DMS79 treated with DMSO at 0.1 percent for 48 hours (cell line): ENCODE measurements at places on chromosomes 4 and X.
A peak's percentile ranks its signal among the peaks of the same experiment; 100 is the strongest.

DNA sequence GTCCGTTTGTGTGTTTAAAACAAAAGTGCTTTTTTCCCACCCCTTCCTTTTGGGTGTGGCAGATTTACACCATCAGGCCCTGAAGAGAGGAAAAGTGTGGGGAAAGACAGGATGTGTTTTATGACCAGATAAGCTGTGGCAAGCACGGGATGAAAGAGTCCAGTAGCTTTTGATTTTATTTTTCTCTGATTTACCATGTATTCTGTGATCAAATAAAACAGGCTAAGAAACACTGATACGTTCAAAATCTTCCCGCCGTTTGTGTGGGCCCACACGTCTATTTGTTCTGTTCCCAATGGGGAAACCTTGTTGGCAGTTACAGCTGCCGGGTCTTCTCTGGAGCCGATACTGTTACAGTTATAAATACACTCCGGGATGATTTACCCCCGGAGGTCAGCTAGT lies 10.8 kb downstream of the LRP2BP start:
- no peak for DNase-seq

DNA sequence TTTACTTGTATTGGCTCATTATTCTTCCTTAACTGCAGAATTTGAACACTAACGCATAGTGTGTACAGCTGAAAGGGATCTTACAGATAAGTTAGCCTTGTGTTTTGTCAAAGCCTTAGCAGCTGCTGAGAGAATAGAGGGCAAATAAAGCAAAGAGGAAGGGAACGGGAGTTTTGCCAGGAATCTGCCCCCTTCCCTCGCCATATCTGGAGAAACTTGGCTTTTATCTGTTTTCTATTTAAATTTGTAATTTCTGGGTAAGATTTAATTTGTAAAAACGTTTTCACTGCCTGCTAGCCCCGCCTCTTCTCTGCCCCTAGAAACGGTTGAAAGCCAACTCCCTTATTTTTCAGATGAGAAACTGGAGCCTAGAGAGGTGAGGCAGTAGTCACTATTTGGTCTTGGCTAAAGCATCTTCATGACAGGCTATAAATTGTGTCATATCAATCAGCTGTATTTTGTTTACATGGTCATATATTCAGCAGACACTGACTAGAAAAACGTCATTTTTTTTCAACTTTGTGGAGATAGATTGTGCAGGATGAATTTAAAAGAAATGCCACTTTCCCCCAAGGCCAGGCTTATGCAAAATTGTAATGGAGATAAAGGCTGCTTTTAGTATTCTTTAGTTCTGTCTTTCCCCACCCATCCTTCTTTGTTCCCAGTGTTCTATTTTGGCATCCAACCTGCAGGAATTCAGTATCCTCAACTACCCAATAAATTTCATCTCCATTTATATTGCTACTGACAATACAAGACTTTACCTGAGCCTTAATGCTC lies 319.4 kb downstream of the SH2D1A start:
- no peak for DNase-seq

DNA sequence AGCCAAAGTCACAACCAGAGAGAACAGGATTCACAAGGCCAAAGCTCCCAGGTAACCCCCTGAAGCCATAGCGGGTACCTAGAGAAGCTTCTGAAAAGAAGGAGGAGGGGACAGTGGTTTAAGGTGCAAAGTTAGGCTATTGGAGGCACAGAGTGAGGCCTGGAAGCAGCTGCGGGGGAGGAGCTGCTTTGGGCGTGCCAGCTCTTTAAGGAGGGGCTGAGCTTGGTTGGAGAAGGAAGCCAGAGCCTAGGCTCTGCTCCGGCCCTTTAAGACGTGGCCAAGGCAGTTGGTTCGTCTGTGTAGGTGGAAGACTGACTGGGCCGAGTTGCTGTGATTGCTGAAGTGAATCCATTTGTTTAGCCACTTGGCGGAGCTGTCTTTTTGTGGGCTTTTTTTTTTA lies 1.5 kb downstream of the KLF8 start:
- DNase-seq: peak; percentile 48

- no peak for DNase-seq
Observed at GRCh38 chr4:145047151-145047550, 50.8 kb downstream of the ANAPC10 start.

DNA sequence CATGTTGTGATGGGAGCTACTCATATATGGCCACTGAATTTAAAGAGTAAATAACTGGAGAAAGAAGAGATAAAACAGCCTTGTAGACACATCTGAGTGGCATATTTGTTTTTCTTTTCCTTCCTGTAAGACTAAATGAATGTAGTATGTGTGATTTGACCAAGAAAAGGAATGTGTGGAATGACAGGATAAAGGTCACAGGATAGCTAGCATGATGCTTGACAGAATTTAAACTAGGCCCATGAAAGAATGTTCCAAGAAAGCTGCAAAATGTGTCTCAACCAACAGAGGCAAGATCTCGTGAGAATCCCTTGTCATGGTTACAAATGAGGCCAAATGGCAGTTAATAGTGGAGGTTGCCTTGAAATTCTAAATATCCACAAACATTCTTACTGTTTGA lies 137.0 kb downstream of the KCNIP4 start:
- no peak for DNase-seq

DNA sequence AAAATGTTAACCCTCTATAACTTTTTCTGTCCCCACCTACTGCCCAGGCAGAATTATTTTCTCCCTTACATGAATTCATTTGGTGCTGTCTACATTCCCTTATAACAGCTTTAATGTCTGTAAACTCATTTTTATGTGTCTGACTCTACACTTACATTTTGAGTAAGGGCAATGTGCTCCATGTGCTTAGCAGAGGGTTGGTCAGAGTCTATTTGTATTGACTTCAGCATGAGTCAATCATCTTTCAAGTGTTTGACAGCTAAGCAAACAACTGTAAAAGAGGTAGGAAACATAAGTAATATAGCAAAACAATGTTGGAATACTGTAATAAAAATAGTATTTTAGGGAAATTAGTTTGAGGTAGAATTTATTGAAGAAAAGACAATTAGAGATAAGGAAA lies 6.3 kb downstream of the IL15 start:
- DNase-seq: no peak

GRCh38 chr4:4470208-4470607 lies 71.6 kb downstream of the STX18 start:
- DNase-seq: no peak

GRCh38 chrX:151776936-151777335 lies 42.4 kb downstream of the CNGA2 start:
- no peak for DNase-seq

GRCh38 chrX:18733287-18733686 lies 25.8 kb downstream of the PPEF1 start:
- no peak for DNase-seq

GRCh38 chr4:123856689-123857545 lies 460.3 kb downstream of the SPRY1 start:
- DNase-seq: no peak

GRCh38 chr4:134567461-134567860 lies 365.9 kb upstream of the PABPC4L start:
- DNase-seq: no peak

DNA sequence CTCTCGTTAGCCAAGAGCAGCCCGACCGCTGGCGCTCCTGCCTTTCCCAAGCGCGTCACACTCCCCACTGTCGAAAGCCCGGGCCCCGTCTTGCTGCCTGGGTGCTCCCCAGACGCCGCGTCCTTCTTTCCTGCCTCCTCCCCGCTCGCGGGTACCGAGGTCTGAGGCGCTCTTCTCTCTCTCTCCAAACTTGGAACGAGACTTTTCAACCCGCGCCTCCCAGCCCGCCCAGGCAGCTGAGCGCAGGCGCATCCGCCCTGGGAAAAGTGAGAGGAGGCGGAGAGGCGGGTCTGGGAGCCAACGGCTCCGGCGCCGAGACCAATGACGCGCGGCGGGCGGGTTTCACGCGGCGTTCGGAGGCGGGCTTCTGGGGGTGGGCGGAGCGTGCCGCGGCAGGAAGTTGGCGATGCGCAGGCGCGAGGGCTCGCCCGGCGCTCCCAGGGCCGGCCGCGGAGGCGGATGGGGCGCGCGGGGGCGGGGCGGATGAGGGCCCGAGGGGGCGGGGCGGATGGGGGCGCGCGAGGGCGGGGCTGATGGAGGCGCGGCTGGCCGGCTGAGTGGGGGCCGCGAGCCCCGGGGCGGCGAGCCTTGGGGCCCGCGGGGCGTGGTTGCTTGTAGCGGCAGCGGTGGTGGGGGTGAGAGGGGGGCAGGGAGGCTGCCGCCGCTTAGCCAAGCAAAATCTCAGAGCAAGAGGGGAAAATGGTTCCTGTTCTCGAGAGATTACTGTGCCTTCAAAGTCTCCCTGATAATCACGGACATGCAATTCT lies at the start of gene RBBP7:
RBBP7 (minus strand) TSS at position 268 of the 767 bp plus-strand sequence. CDS start 309 bp downstream, outside the sequence.
- DNase-seq: peak; percentile 44

DNA sequence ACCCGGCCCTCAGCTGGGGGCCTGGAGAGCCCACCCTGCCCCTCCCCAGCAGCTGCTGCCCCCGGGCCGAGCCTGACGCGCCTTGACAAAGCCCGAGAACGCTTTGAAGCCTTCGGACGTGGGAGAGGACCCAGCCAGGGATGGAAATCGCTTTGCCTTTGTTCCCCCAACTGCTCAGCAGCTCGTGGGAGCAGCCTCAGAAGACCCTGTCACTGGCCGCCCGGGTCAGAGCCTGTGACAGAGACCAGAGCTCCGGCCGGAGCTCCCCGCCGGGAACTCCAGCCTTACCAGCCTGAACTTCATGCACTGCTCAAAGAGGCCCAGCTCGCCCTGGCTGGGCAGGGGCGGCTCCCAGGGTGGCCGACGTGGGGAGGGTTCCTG lies 2.6 kb upstream of the SLC6A8 start:
- no peak for DNase-seq

DNA sequence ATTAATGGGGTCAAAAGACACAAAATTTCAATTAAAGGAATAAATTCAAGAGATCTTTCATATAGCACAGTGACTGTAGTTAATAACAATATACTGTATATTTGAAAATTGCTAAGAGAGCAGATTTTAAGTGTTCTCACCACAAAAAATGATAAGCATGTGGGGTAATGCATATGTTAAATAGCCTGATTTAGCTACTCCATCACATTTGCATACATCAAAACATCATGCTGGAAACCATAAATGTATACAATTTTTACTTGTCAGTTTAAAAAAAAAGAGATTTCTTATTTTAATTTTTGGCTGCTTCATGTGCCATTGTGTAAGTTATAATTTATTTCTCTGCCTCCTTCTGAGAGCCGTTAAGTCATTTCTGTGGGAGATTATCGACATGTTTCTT lies 65.9 kb downstream of the FAM184B start:
- no peak for DNase-seq

DNA sequence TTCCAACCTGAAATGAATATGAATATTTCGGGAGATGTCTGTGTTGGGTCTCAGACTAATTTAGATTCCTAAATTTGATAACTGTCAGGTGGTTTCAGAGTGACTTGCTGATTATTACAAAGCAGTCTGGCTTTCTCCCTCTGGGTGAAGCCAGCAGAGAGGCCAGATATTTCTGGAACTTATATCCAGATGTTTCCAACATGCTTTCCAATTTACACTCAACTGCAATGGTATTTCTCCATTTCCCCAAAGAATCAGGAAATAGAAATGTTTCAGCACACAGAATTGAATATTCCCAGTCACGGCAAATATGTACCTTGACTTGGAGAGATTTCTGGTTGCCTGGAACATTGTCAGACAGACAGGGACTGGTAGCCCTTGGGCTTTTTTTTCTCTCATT lies 48.5 kb upstream of the EGFL6 start:
- no peak for DNase-seq
